OCI-M1 (cell line): ENCODE measurements at places on chromosomes 11 and 22.

GRCh38 chr11:125949271-125950177 is 3.7 kb downstream of the VSIG10L2 start:
- no peak for DNase-seq

DNA sequence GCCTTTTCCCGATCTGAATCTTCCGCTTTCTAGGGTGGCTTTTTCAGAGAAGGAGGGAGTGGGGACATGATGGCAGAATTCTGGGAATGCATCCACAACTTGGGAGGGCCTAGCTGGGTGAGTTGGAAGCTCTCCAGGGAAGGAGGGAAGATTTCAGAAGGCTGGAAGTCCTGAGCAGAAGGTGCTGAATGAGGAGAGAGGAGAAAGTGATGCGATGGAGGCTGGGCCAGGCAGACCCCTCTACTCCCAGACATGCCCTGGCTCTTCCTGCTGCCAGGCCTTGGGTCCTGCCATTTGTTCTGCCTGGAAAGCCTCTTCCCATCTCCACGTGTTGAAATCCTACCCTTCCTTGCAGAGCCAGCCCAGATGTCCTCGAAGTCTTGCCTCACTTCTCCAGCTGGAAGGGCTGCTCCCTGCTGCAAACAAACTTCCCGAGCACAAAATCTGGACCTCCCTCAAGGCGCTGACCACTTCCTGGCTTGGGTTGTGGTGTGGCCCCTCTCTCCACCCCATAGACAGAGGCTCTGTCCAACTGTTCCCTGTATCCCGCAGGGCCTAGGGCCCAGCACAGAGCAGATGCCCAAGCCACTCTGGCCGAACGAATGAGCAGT is 16.8 kb downstream of the LRRC32 start:
- no peak for DNase-seq

DNA sequence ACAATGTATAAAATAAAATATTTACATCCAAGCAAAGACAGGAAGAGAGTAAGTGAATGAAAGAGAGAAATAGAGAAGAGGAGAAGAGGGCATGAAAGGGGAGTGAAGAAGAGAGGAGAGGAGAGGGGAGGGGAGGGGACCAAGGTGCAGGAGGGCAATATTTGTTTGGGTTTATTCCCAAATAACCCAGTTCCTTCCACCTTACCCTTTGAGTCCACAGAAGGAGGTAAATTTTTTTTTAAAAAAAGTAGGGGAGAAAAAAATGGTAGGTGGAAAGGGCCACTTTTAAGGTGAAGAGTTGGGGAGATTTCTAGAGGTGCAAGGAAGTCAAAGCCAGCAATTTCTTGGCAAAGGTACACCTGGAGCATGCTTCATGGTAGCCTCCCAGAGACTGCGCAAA is 2.1 kb upstream of the OR5AN1 start:
- DNase-seq = no peak

DNA sequence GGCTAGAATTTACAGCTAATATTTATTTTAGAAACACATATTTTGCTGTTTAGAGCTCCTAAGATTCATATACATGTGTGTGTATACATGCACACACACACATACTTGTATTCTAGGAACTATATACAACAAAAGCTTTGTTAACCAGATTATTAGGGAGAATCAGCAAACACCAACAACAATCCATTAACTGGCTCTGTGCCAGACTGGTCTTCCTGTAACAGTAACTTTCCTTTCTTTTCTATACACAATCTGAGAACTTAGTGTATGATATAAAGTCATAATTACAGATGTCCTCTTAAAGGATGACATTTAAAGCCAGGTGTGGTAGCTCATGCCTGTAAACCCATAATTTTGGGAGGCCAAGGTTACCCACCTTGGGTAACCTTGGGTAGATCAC is 49.5 kb upstream of the CLNS1A start:
- no peak for DNase-seq

DNA sequence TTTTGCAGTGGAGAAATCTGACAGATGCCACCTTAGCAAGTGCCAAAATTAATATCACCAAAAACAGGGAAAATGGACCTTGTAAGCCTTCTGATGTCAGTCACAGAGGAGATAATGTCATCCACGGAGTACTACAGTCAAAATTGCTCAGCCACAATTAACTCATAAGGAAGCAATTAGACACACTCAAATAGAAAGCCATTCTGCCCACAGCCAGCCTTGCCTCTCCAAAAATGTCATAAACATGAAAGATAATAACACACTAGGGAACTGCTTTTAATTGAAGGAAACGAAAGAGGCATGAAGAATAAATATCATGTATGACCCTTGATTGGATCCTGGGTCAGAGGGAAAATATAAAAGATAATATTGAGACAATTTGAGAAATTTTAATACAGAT is 505.6 kb upstream of the API5 start:
- no peak for DNase-seq
